GM18507 (cell line): ENCODE measurements at places on chromosomes 6 and 20.
A peak's percentile ranks its signal among the peaks of the same experiment; 100 is the strongest.

- no peak for DNase-seq
These were observed 185.7 kb upstream of the FLRT3 start for GRCh38 chr20:14523090-14523489.

- no peak for DNase-seq
These were observed 32.3 kb upstream of the HLA-A start for GRCh38 chr6:29909985-29910384.

GRCh38 chr20:24442909-24443308, 26.5 kb upstream of the SYNDIG1 start:
- DNase-seq = no peak

GRCh38 chr6:42104095-42104803, 38.2 kb downstream of the C6orf132 start:
- DNase-seq = peak; percentile 74

DNA sequence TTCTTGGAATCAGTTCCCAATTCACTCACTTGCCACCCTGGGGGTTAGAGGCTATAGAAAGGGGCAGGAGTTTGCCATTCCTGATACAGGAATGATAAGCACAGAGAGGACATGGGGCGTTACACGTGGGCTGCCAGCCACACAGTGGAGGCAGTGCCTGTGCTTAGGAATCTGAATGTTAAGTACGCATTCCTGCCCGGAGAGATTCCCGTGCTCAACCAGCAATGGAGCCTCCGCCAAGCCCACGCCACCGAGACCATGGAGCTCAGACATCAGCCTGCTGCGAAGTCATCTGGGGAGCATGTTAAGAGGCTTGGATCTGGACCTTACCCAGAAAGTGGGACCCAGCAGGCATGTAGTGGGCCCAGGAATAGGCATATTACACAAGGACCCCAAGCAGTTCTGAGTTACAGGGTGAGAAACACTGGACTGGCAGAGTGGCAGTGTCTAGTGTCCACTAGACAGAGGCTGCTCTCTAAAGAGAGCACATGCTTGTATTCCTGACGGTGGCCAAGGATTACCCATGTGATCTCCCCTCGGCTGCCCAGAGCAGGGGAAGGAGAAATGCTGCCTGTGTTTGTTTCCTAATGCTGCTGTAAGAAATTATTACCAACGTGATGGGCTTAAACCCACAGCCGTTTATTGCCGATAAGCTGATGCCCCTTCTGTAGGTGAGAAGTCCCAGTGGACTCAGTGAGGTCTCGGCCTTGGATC, 138.2 kb downstream of the BMP7 start:
- DNase-seq = no peak

DNA sequence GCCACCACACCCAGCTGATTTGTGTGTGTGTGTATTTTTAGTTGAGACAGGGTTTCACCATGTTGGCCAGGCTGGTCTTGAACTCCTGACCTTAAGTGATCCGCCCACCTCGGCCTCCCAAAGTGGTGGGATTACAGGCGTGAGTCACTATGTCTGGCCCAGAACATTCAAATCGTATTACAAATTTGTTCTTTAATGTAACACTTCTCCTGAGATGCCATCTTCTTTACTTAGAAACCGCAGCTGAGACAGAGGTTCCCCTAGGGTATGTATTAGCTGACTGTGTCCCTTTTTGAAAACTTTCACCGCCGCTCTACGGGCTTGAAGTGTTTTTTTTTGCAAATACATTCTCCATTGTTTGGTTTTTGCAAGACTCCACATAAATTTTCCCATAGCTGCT, 62.6 kb downstream of the TOX2 start:
- no peak for DNase-seq
